ENCODE measurements at places on chromosomes 7 and 10.

GRCh38 chr10:95168694-95169093 is 25.3 kb upstream of the ACSM6 start:
- DNase-seq, result no peak

DNA sequence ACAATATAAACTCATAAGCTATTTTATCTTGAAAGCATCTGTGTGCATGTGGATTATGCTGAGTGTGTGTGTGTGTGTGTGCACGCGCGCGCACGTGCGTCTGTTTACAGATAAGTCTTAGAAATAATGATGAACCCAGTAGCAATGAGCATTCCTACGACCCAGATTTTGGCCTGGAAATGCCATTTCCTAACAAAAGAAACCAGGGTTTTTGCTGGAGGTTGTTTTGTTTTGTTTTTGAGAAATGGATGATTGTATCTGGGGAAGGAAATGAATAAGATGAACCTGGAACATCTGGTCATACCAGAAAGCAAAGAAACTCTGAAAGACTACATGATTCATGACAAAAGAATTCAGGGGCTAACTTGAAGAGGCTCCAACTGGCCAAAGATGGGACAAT is 22.1 kb upstream of the LMOD2 start:
- DNase-seq, result peak; percentile 81

- peak; percentile 10 for DNase-seq
Observed at GRCh38 chr7:17934094-17934493, 6.2 kb downstream of the SNX13 start.

DNA sequence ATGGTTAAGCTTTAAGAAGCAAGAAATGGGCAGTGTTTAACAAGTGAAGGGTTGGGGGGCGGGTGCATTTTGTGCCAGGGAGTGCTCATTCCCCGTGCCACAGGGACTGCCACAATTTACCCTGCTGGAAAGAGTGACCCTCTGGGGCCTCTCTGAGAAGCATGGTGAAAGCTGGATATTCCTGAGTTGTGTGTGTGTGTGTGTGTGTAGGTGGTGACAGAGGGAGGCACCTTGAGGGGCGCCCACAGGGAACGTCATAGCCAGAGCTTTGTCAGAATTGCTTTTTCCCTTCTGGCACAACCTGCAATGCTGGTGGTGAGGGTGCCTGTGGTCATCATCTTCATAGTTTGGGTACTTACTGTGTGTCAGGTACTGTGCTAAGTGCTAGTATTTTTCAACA is 2.5 kb upstream of the WDR86 start:
- no peak for DNase-seq

All from fibroblast of lung (primary cell).